ENCODE measurements at places on chromosomes 2 and 18.

GRCh38 chr18:23971666-23972230 is 42.8 kb upstream of the TTC39C start:
- DNase-seq: no peak

GRCh38 chr2:238739668-238740067 is 108.2 kb upstream of the TWIST2 start:
- no peak for DNase-seq

DNA sequence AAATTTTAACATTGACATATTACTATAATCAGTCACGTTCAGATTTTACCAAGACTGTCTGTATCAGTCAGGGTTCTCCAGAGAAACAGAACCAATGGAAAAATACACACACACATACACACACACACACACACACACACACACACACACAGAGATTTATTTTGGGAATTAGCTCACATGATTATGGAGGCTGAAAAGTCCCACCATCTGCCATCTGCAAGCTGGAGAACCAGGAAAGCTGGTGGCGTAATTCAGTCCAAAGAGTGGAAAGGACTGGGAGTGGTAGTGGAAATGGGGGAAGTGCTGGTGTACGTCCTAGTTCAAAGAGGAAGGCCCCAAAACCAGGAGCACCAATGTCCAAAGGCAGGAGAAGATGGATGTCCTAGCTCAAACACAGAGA is 166.4 kb downstream of the AKAIN1 start:
- no peak for DNase-seq

DNA sequence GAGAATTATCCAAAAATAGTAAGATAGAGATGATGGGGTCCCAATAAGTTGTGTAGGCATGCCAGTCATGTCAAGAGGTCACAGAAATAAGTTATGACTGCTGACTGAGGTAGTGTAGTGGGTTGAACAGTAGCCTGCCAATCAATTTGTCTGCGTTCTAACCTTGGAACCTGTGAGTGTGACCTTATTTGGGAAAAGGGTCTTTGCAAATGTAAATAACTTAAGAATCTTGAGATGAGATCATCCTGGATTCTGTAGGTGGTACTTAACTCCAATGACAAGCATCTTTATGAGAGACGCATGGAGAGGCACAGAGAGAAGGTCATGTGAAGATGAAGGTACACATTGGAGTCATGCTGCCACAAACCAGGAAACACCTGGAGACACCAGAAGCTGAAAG is 31.0 kb downstream of the ACVR1 start:
- no peak for DNase-seq

- no peak for DNase-seq
Measured at GRCh38 chr2:178392215-178392614, 58.8 kb downstream of the PRKRA start.

GRCh38 chr18:75324686-75325257 is 102.7 kb downstream of the SMIM21 start:
- DNase-seq: no peak

- no peak for DNase-seq
Measured at GRCh38 chr18:63309422-63309821, 10.1 kb downstream of the BCL2 start.

DNA sequence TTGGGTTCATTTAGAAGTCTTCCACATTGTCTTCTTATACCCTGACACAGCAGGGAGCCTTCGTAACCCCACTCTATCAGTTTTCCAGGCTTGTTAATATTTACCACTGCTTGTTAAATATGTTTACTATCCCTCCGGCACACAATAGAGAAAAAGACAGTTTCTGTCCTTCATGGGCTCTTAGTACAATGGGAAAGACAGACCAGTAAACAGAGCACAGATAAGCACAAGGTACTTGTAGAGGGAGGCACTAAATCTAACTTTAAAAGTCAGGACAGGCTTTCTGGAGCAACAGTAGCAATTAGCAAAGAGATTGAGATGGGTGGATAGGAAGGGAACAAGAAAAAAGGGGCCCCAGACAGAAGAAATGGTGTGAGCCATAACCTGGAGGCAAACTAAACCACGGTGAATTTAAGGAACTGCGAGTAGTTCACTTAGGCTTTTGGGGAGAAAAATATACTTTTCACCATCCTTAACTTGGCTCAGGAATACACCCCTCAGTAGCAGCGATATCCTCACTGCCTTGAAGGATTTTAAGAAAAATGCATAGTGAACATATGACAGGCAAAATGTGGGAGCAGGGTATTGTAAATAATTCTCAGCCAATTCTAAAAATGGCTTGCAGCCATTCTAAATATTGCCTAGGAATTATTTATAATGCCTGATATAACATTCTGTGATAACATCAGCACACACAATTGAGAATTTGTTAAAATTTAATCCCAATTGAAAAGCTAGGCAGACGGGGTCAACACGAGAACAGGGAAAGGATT is 383.7 kb downstream of the CDH2 start:
- no peak for DNase-seq

- DNase-seq: no peak
Measured at GRCh38 chr2:112164876-112165275, 26.7 kb downstream of the FBLN7 start.

- DNase-seq: no peak
Measured at GRCh38 chr2:186772579-186772978, 76.4 kb downstream of the ZSWIM2 start.

GRCh38 chr2:238299803-238300202 is 11.4 kb upstream of the PER2 start:
- DNase-seq: no peak

DNA sequence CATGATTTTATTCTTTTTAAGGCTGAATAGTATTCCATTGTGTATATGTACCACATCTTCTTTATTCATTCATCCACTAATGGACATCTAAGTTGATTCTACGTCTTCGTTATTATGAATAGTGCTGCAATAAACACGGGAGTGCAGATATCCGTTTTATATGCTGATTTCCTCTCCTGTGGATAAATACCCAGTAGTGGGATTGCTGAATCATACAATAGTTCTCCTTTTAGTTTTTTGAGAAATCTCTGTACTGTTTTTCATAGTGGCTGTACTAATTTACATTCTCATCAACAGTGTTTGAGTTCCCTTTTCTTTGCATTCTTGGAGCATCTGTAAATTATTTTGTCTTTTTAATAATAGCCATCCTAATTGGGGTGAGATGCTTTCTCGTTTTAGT is 114.5 kb downstream of the RGPD3 start:
- no peak for DNase-seq

DNA sequence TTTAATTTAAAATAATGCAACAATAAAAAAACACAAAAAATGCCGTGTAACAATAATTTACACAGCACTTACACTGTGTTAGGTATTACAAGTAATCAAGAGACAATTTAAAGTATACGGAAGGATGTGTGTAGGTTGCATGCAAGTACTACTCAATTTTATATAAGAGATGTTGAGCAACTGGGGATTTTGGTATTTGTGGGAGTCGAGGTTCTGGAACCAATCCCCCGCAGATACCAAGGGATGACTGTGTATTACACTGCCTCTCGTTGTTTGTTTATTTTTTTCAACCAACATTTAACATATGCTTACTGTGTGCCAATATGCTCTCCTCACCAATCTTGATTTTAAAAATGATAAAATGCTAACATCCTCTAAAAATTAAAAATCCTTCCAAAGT is 24.8 kb downstream of the MAP3K2 start:
- no peak for DNase-seq

- DNase-seq: peak; percentile 34
Measured at GRCh38 chr2:3738454-3738853, 35.1 kb downstream of the DCDC2C start.

- no peak for DNase-seq
Measured at GRCh38 chr2:135839713-135840112, 2.7 kb upstream of the LCT start.
